ENCODE measurements at places on chromosomes 4 and X.

DNA sequence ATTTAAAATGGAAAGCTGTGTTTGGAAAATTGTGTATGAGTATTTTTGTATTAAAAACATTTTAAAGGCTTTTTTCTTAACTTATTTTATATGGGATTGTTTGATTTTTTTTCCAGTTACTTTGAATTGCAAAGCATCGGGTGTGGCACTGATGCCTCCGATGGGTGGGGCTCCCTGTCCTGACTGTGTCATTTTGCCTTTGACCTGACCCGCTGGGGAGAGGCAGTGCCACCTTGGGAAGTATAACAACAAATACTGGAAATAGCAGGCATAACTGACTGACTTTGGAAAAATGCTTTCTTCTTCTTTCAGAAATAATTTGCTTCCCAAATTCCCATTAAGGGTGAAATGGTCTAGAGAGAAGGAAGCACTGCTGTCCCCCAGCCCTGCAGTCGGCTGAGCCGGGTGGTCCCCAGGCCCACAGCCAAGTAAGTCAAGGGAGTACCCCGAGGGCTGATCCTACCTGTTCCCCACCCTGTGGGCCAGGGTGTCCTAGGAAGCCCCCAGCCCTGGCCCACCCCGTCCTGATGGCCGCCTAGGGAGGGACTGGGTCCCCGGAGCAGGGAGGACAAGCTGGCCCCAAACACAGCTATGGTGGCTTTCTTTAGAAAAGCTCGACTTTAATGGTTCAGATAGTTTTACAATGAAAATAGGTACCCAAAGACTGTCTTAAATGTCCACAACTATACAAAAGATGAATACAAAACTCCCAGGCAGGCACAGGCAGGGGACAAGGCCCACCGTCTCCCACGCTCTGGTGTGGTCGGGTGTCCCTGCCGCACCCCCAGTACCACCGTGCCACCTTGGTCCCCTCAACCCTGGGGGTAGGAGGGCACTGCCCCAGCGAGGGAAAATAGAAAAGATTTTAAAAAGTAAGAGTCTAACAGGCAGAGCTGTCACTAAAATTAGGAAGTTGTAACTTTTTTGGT lies 26.4 kb downstream of the NELFA start:
- DNase-seq, result no peak

DNA sequence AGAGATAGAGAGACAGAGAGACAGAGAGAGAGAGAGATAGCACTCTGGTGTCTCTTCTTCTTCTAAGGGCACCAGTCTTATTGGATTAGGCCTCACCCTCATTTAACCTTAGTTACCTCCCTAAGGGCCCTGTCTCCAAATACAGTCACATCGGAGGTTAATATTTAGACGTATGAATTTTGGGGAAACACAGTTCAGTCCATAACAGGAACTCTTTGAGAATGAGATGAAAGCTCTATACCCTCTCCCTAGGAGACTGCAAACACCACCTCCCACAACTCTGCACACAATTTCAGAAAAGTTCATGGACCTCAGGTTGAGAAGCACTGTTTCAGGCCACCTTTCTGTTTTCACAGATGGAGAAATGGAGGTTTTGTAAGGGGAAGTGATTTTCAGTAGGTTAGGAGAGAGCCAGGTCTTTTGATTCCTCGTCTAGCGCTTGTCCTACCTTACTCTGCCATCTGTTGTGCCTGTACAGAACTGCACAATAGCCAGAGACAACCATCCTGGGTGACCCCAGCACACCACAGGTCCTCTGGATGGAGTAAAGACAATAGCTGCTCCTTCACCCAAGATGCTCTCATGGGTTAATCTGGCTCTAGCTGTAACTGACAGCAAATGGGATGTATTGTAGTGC lies 16.9 kb upstream of the LOC101059915 start:
- no peak for DNase-seq

- no peak for DNase-seq
Observed at GRCh38 chrX:94545722-94546121, 871.7 kb downstream of the FAM133A start.

DNA sequence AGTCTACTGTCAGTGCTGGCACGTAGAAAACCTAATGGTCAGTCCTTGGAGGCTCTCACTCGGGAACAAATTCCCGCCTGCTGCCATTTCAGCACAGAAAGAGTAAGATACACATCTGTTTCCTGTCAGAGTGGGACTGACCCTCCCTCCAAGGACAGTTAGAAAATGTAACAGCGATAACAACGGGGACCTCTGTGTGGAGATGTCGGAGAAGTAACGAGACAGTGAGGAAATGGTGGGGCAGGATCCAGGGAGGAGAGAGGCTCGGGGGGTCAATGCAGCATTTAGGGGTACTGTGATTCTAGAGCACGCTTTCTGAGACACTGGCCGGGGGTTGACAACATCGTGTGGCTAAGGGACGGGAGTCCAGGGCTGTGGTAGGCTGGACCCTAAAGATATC lies 36.0 kb upstream of the SORCS2 start:
- DNase-seq, result no peak

DNA sequence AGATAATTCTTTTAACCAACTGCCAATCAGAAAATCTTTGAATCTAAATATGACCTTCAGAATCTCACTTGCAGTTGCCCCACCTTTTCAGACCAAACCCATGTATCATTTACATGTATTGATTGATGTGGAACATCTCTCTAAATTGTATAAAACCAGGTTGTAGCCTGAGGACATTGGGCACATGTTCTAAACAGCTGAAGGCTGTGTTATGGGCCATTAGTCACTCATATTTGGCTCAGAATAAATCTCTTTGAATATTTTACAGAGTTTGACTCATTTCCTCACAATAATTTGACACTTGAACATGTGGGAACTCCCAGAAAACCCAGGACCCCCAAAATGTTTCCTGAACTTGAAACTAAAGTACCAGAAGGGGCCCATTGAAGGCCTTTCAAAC lies 58.7 kb downstream of the UGT2B10 start:
- DNase-seq, result no peak

GRCh38 chr4:178280362-178280761 lies 838.1 kb upstream of the AGA start:
- no peak for DNase-seq

GRCh38 chr4:152579916-152580315 lies 44.0 kb upstream of the FBXW7 start:
- DNase-seq, result no peak

- DNase-seq, result no peak
Observed at GRCh38 chr4:63529581-63530337, 879.5 kb downstream of the TECRL start.

DNA sequence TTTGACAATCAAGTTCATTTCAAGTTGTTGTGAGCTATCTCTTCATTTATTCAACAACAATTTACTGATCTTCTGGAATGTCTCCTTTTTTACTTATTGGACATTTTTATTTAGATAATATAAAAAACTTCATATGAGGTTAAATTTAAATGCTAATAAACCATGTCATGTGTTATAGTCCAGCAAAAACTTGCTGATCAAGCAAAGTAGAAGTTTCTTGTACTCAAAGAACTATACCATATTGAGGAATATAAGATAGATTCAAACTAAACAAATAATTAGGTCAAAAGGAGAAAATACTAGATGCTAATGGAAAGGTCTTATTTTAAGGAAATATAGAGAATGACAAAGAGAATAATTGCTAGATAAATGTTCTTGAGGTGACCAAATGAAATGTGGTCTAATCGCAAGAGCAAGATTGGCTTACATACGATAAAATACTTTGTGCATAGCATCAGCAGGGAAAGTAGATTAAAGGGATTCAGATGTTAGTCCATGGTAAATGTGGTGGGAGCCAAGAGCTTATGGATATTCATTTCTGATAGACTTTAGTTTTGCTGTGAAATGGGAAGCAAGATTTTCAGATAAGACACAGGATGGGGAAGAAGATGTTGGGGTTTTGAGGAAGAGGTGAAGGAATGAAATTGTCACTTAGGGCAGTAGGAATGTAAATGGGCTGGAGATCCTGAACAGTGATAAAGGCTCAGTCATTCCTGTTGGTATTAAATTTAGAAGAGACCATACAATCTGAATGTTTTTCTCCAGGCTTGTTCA lies 229.5 kb downstream of the MAPK10 start:
- no peak for DNase-seq

DNA sequence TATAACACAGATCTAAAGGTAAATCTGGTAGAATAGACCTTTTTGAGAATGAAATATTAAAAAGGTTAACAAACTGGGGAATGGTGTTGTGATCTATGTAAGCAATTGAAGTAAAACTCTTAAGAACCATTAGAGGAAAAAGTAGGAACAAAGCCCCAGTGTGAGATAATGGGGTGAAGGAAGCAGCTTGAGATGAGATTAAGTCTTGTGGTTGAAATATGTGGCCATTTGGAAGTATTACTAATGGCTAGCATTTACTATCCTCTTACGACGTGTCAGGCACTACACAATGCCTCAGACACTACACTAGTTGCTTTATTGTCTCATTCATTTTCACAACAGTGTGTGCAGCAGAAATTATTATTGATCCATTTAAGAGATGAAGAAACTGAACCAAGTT lies 25.9 kb upstream of the NDNF start:
- no peak for DNase-seq

DNA sequence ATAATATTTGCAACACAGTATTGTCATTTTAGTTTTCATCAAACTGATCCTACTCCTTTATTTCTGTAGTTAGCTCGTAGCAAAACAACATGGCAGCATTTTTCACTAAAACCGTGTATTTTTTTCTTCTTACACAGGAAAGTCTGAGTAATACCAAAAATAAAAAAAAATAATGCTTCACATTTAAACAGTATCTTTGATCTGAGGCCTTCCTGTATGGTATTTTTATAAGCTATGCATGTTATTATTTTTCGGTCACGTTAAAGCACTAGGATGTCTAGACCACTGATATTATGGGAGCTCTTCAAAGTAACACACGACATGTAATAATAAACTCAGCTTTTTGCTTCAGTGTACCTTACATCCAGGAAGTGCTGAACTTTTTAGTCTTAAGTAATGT lies 94.1 kb upstream of the SRD5A3 start:
- no peak for DNase-seq

Data from stimulated activated CD8-positive, alpha-beta memory T cell treated with anti-CD3 and anti-CD28 coated beads, Interleukin-7, amount 100 ng/mL, for 48 hours (primary cell).